ENCODE measurements at places on chromosomes 3 and 15. TPM values are rescaled to one million over a fixed set of nuclear protein-coding genes. Genes with fewer than 3 reads are reported as not detected.
A peak's percentile ranks its signal among the peaks of the same experiment; 100 is the strongest.

The ZBTB11 gene
- 31.2 TPM for total RNA-seq

GRCh38 chr3:183486472-183486871 lies 58.1 kb upstream of the MCF2L2 start:
- DNase-seq: no peak

GRCh38 chr3:73484656-73485248 lies 140.0 kb downstream of the PDZRN3 start:
- DNase-seq: no peak

The HTR3E gene
- not detected for total RNA-seq

The INKA1 gene
- 0.37 TPM for total RNA-seq

The RETNLB gene
- total RNA-seq: not detected

DNA sequence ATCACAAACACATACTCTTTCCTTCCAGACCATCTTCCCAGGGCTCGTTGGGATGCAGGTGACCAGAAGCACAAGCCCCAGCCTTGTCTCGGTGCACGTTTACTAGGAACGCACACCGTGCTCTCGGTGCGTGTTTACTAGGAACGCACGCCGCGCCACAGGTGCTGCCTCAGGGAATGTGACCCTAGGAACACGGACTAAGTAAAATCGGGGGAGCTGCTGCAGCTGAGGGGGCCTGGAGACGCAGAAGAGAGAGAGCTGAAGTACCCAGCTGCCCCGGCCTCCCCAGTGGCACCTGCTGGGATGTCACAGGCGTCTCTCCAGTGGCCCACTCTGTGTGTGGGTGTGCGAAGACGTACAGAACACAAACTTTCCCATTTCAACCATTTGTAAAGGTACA lies 91.0 kb upstream of the SNRPA1 start:
- DNase-seq: no peak

DNA sequence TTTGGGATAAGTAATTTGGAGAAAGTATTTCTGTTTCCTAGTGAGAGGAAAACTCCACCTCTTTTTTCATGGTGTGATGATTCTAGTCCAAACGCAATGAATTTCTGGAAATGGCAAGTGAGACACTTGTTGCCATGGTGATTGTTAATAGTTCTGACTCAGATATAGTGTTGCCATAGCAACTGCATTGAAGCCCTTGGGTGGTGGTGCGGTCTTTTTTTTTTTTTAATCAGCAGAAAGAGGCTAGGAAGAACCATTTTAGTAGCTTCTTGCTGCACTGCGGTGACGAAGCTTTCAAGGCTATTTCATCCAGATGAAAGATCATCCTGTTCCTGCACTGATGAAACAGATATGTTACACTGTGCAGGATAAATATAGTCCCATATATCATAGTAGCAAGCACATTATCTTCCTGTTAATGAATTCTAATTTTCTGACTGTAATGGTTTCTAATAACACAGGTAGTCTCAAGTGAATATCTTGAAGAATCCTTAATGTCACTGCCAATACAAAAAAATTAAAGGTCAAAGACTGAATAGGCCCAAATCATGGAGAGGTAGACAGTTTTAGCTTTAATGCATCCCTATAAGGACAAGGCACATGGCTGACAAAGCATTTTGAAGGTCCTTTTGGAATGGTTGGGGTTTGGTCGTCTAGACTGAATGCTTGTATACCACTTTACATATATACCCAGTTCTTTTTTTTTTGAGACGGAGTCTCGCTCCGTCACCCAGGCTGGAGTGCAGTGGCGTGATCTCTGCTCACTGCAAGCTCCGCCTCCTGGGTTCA lies 125.1 kb upstream of the ZBTB20 start:
- DNase-seq: no peak

DNA sequence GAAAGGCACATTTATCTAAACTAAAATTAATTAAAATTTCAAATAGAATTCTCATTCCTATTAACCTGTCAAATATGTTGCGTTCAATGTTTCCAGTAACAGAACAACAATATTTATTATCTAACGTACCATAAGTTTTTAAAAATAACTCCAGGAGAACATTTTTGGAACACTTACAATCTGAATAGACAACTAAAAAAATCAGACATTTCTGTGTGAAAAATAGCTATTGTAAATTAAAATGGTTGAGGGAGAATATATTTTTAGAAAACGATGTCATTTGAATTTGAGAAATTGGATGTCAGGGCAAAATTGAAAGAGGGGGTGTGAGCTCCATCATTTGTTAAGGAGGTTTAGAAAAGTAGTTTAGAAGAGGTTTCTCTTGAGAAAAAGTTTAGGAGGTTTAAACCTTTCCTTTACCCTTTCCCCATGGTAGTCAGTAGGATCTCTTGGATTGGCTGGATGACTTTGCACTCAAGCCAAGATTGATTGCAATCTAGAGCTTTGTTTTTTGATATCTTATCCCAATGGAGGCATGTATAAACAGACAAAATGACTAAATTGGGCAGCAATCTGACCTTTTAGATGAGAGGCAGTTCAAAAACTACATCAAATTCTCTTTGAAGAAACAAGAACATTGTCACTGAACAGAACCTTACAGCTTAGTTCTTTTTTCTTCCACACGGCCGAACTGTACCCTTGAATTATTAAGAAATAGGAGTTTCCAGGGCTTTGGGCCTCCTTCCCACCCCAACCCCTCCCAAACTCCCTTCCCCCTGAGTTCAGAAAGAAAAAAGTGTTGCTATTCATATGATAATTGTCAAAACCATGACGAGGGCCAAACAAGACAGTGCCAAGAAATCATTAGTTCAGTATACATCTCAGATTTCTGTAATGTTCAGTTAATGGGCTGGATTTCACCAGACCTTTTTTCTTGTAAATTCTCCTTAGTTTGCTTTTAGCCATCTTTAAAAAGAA lies 79.7 kb upstream of the CDIN1 start:
- DNase-seq: no peak

DNA sequence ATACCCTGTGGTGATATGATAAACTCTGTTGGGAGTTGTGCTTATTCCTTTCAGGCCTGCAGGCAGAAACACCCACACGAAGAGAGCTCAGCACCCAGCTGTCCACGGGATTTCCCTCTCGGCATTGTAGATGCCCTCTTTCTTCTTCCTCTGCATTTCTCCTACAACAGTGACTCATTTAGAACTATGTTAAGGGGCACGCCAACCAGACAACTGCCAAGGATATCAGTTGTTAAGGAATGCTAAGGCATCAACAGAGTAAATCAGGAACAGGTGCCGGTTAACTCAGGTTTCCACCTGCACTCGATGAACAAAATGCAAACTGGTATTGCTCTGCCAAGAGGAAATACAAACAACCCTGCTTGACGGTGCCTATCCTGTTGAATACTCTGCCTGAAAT lies 270.0 kb upstream of the PEX5L start:
- DNase-seq: no peak

DNA sequence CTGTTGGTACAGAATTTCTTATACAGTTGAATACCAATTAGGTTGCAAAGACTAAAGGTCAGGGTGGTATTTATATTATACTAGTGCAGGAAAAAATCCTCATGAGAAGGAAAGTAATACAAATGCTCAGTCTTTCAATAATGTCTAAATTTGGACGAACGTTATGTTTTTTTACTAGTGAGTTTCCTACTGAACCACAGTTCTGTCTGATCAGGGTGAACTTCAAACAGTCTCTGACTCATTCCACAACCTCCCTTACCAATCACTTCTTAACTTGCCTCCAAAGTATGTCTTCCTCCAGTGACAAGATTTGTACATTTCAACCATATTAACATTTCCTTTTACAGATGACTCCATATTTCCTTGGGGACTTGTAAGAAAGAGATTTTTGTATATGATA lies 3.4 kb downstream of the TMEM212 start:
- DNase-seq: peak; percentile 32

DNA sequence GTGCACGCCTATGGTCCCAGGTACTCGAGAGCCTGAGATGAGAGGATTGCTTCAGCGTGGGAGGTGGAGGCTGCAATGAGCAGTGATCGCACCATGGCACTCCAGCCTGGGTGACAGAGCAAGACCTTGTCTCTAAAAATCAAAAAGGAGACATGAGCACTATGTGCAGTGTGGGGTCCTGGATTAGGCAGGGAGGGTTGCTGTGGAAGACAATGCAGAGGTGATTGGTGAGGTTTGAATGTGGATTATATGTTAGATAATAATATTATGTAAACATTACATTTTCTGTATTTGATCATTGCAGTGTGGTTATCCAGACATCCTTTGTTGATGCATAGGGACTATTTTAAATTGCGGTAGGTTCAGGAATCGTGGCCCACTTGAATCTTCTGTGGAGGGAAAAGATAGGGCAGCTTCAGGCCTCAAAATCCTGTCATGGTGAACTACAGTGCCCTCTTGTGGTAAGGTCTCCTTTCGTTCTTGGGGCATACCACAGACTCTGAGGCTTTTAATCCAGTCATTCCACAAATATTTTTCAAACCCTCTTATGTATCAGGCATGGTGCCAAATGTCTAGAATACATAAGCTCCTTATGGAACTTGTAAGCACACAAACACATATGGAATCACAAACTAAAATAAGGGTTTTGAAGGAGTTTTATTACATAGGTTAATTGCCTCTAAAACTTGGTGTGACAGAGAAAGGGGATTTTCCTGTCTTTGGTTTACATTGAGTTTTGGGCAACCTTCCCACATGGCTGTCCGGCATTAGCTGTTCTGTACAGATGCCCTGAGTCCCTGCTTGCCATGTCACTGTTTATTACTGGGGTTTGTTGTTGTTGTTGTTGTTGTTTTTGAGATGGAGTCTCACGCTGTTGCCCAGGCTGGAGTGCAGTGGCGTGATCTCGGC lies 37.7 kb downstream of the GPD1L start:
- peak; percentile 69 for DNase-seq

The STRIT1 gene
- not detected for total RNA-seq

The SLC2A2 gene
- not detected for total RNA-seq

GRCh38 chr3:10627884-10628572 lies 122.6 kb upstream of the ATP2B2 start:
- DNase-seq: no peak

- DNase-seq: no peak
Measured at GRCh38 chr3:179093807-179094206, 22.2 kb upstream of the ZMAT3 start.

The BOC gene
- not detected for total RNA-seq

DNA sequence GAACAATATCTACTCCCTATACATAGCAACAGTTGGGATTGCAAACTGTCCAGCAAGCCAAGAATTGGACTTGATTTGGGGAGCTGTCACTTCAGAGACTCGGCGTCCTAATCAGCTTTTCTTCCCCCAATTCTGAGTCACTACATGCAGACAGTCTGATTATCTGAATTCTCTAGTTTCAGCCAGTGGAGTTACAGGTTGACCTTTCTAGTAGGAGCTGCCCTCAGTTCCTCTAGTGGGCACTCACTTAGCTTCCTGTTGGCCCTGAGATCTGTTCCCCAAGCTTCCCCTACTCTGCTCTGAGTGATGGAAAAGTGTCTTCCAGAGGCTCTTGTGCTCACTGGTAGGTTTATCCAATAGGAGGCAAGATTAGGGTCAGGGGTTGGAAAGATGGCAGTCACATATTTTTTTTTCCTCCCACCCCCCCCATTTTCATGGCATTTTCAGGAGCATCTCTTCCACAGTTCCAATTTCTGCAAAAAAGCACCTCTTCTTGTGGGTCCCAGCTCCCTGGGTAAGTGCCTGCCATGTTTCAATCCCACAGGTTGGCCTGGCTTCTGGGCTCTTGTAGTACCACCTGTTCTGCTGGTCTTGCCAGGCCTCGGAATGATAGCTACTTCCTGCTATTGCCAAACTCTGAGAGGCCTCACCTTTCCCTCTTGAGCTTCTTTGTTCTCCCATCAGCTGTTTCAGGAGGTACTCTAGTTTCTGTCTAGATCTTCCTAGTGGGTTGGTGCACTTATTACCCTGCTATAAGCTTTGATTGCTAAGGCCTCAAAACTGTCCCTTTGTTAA lies 182.2 kb downstream of the RAP2B start:
- no peak for DNase-seq

DNA sequence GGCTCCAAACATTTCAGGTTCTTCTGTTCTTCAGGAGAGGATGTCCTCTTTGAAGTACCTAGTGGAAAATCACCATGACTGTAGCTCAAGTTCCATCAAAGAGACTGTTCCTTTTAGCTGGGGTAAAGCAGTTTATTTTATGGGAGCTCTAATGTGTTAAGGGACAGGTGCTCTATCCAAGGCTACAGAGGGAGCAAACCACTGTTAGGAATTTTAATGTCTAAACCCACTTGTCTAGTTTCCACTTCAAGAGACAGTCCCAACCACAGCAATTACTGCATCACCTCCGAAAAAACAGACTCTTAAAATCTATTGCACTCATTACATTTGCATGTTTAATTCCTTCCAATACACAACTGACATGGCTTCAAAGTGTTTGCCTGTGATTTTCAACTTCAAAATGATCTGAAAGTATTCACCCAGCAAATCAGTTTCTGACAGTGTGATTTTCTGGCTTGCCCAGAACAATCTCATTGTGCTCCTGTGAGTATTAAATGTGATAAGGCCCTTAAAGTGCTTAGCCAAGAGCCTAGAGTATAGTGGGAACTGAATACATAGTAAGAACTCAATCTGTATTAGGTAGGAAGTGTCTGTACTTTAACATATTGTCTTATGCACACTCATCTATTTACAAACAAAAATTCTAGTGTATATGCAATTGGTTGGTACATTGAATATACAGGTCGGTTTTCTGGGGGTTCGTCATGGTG lies 266.5 kb upstream of the CCDC54 start:
- no peak for DNase-seq

DNA sequence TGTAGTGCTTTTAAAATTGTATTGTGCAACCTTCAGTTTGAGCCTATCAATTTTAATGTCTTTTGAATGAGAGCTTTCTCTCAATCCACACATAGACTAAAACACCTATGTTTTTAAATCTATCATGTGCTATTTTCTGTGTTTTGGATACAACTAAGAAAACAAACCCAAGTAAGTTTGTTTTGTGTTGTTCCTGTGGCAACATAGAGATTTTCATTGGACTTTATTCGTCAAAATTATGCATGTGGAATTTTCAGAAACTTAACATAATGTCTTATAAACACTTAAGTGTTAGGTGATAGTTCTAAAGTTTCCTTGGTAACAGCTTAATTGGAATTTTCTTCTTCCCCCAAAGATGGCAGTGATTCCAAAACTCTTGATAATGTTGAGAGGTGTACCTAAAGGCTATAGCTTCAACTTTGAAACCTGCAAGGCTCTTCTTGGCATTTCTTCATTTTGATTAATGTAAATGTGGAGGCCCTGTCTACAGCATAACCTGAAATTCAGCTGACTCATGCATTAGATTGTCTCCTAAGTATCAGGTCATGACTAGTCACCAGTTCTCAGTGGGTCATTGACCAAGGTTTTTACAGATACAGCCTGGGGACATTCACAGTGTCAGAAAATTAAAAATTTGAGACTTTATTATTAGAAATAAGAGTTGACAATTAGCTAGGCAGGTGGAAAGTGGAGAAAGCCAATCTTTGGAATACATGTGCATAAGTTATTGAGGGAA lies 44.4 kb downstream of the COL6A5 start:
- no peak for DNase-seq

The DNASE1L3 gene
- not detected for total RNA-seq

The PTH1R gene
- total RNA-seq: not detected
